ENCODE measurements at places on chromosomes 7 and 10.
A peak's percentile ranks its signal among the peaks of the same experiment; 100 is the strongest.

DNA sequence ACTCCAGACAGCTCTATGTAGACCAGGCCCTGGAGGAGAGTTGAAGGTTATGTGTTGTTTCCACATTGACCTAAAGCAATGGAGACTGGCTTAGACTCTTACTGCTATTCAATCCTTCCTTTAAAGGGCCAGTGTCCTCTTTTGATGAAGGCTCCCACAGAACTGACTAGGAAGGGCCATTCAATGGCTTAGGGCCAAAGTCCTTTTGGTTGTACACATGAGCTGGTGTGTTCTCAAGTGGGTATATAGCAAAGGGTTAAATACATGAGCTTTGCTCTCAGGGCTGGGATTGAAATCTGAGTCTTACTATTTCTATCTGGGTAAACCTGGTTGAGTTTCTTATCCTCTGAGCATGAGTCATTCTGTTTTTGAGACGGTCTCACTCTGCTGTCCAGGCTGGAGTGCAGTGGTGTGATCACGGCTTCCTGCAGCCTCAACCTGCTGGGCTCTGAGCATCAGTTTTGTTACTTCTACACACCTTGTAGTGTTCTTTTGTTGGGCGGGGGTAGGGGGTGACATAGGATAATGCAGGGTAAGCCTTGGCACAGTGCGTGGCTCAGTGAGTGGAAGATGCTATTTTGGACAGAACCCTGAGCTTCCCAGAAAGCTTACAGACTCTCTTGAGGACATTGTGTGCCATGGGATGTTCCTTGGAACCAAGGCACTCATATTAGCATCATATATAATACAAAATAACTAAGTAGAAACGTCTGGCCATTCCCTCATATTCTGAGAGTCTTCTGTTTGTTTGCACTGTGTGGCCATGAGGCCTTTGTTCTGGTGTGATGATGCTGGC lies 90.1 kb downstream of the ABCC2 start:
- DNase-seq, result peak; percentile 19

- no peak for DNase-seq
These were observed 155.0 kb downstream of the STK31 start for GRCh38 chr7:23864973-23865372.

DNA sequence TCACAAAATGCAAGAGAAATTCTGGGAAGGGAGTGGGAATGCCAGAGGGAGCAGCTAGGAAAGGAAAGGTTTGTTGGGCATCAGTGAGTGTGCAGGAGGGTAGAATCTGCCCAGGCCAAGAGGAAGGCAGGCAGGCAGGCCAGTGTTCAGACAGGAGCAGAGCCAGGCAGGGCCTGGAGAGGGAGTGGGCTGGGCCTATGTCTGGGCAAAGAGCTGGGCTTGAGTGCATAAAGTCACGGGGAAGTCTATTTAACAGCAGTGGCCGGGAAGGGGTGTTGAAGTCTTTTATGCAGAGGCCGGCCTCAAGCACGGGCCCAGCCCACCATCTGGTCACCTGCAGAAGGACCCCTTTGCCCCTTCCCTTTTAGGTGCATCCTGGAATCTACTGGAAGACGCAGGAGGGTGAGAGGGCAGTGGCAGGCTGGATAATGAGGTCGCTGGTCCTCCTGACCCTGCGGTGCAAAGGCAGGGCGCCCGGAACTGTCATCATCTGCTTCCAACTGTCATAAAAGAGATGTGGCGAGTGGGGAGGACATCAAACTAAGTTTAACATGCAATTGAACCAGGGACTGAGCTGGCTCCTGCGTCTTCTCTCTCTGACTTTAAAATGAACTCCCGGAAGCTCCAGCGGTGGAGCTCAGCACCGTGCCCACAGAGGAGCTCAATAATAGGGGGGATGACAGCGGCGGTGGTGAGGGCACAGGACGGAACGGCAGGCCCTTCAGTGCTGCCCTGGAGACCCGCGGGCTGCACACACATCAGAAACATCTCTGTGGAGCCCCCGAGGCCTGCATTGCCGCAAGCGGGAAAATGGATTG lies 29.5 kb downstream of the CARD11 start:
- no peak for DNase-seq

GRCh38 chr7:120714945-120715344 lies 143.0 kb downstream of the TSPAN12 start:
- no peak for DNase-seq

DNA sequence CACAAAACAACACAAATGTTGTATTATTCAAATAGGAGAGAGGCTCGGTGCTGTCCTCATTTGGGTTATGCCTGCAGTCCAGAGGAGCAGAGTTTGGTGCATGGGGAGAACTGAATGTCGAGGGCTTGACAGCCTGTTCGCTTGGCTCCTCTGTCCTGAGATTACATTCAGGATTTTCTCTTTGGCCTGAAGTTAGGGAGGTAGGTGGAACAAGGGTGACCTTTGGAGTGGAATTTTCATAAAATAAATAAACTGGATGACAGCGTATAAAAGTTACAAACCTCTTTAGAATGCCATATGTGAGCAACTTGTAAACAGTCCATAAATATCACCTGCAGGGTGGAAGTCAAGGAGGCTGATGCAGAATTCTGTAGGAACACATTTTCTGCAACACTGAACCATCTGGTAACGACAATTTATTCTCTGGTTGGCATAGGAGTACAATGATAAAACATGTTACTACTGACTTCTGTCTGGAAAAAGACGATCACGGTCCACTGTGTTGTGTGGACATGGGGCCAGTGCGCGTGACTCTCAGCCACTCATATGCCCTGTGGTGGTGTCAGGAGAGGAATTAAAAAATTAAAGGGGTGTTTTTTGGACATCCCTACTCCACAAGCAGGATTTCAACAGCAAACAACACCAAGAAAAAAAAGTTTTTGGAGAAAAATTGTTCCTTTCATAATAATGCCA lies 33.2 kb downstream of the NRP1 start:
- DNase-seq, result no peak

- no peak for DNase-seq
These were observed 8.1 kb downstream of the APBB1IP start for GRCh38 chr10:26446258-26446657.

DNA sequence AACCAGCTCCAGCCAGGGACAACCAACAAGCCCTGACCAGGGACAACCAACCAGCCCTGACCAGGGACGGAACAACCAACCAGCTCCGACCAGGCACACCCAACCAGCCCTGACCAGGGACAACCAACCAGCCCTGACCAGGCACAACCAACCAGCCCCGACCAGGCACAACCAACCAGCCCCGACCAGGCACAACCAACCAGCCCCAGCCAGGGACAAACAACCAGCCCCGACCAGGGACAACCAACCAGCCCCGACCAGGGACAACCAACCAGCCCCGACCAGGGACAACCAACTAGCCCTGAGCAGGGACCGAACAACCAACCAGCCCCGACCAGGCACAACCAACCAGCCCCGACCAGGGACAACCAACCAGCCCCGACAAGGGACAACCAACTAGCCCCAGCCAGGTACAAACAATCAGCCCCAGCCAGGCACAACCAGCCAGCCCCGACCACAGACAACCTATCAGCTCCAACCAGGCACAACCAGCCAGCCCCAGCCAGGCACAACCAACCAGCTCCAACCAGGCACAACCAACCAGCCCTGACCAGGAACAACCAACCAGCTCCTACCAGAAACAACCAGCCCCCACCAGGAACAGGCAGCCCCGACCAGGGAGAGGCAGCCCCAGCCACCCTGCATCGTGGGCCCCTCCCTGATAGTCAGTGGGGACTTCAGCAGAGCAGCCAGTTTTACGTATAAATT lies 56.4 kb downstream of the PROSER2 start:
- no peak for DNase-seq

DNA sequence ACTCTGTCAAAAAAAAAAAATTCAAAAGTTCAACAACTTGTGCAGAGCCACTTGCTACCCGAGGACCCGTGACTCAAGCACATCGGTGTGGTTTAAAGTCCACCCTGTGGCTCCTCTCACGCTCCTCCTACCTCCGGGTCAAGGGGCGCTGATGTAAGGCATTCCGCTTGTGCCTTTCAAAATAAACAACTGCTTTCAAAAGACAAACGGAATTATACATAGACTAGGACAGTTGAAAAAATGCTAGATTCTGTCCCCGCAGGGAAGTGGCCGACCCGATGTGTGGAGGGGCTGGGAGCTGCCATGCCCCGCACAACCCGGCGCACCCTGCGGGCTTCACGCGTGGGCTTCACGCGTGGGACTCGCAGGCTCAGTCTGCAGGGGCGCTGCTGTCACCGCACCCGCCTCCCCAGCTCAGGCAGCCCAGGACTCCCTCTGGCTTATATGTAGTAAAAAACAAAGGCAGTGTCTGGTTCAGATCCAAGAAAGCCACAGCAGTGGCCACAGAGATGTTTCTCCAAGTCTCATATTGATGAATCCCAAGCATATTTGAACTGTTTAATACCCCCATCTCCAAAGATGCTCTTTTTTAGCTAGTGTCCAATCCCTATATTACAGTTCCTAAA lies 239.7 kb upstream of the INHBA start:
- DNase-seq, result peak; percentile 86

DNA sequence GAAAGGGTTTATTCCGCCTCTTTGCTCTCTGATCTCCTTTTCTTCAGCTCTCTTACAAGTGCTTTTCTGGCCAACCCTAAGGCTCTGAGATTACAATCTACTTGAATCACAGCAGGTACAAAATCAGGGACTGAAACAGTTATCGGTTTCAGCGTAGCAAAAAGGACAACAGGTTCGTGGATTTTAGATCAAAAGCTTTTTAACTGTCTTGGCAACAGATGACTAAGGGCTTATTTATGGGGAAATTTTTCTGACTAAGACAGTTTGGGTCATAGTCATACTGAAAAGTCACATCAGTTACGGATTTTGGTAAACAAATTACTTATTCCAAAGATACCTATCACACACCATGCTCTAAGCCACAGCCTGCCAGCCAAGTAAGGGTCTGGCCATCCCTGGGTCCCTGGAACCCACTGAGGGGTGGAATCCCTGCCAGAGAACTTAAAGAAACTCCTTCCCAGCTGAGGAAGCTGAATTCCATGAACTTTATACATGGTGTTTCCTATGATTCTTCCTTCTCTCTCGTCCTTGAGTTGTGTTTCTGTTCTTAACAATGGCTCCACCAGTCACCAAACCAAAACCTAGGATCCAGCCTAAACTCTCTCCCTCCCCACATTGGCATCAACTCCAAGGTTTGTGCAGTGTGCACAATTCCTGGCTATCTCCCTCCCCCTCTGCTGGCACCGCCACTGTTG lies 169.3 kb downstream of the FAM107B start:
- DNase-seq, result peak; percentile 78

DNA sequence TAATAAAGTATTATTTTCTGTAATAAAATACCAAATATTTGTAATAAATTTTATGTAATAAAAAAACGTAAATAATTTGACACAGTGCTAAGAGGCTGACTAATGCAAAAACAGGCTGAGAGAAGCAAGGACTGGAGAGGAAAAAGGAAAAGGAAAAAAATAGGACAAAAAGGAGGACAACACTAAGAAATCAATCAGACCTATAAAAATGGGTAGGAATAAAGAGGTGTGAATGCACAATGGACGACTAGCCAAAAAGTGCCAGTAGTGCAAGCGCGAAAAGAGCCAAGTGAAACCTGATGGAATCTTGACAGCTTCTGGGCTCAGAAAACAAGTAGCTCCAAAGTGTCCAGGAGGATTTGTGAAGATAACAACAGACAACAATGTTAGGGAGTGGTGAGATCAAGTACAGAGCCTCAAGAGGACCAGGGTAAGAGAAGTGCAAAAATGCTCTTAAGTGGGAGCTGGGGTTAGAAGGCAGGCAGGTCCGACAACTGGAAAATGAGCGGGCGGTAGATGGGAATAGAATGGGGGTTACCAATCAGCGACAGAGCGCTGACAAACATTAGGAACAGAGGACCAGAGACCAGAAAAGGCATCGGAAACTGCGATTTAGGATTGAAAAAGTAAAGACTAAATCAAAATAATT lies 1.2 kb downstream of the BRAF start:
- DNase-seq, result peak; percentile 40

- DNase-seq, result no peak
These were observed 185.2 kb downstream of the AVL9 start for GRCh38 chr7:32680259-32681173.

DNA sequence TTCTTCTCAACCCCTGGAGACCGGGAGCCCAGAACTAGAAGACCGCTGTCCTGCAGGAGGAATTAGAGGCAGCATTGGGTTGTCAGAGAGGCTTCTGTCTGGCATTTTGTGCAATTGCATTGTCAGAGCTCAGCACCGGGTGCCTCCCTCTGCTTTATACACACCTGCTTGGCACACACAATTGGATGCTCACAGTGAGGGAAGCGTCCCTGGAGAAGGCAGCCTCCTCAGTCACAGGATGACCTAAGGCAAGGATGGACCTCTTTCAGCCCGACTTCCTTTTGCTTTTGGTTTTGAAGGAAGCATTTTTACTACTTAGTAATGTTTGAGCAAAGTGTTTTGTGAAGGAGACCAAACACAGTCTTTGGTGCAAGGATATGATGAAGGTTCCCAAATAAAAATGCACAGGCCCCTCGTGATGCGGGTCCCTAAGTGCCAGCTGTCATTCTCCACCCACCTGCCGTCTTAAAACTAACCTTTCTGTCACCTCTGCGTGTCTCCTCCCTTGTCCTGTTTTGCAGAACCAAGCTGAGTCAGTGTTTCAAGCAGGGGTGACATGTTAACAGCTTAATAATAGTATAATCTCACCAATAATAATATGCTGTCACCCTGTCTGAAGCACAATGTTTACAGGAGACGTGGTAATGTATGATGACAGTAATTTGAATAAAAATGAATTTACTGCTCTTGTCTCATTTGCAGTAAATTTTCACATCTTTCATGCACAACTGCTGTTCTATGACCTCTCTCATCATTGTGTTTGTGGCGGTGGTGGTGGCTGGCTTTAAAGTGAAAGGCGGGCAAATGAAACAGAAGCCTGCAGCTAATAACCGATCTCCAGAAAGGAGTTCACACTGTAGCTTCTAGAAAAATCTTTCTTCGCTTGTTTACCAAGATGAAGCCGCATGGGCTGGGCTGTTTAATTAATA lies 430.2 kb upstream of the MKI67 start:
- no peak for DNase-seq

GRCh38 chr10:104690959-104691358 lies 49.9 kb downstream of the SORCS3 start:
- DNase-seq, result no peak

DNA sequence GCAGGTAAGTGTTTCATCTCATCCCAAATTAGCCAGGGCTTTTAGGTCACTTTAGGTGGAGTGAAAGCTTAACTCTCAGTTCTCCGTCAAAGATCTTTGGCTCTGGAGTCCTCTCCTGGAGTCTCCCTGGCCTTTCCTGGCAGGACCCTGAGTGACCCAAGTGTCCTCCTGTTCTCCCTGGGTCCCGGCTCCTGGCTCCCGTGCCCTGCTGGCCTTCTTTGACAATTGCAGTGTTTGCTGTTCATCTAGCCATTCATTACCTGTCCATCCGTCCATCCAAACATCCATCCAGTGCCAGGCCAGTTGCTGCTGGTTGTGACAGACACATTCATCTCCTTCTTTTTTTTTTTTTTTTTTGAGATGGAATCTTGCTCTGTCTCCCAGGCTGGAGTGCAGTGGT lies 6.2 kb upstream of the TPST1 start:
- no peak for DNase-seq

DNA sequence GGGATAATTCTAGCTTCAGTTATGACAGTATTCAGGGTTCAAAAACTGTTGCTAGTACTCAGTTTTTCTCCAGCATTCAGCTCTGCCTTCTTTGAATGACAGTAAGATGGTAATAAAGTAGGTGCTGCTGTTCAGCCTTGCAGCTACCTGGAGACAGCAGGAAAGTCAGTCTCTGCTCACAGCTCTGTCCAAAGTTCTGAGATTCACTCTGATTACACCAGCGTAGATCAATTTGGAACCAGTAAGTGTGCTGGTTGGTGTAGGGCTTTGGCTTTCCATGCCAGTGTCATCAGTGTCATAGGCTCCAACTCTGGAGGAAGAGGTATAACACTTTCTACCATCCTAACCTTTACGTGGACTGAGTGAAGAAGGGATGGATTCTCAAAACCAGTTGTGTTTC lies 26.2 kb downstream of the STK17A start:
- no peak for DNase-seq

- peak; percentile 44 for DNase-seq
These were observed 71.2 kb upstream of the EFCAB10 start for GRCh38 chr7:105652359-105652993.

All from Caki2 (cell line).